Activated naive CD8-positive, alpha-beta T cell treated with anti-CD3 and anti-CD28 coated beads for 36 hours (primary cell): ENCODE measurements at places on chromosomes 2 and 18.

DNA sequence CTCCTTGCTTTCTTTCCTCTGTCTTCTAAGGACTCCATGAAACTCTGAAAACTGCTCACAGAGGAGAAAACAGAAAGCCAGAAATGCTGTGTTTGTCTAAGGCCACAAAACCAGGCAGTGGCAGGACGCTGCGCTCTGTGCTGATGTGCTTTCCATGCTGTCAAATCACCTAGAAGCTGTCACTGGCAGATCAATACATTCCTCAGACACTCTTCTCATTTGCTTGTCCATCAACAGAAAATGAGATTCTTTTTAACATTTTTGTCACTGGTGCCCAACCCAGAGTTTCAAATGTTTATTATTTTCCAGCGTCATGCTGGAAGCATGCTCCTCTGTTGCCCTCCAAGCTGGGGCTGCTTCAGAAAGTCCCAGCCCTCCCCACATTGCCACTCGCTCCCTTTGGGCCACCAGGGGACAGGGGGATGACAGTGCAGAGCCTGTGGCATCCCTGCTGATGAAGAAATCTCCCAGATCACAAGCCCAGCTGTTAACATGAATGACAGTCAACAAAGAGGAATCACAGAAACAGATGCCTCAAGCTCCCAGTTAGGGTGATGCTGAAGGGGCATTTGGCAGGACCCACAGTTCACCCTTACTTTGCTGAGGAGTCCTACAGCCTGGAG, 117.5 kb upstream of the MEIS1 start:
- no peak for DNase-seq

DNA sequence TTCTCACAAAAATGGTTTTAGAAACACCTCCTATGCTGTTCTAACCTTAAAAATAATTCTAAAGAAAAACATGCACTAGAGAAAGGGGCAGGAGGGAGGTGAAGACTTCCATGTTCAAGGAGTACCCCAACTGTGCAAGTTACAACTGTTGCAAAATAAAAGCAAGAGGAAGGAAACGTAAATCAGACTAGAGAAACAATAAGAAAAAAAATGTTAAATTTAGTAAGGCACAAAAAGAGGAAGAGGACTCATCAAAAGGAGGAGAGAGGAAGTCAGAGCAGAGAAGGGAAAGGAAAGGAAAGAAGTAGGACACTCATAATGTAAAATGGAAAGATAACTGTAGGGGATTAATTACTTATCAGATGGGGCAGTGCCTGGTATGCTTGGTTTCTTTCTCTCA, 34.1 kb downstream of the RAPH1 start:
- DNase-seq, result no peak

DNA sequence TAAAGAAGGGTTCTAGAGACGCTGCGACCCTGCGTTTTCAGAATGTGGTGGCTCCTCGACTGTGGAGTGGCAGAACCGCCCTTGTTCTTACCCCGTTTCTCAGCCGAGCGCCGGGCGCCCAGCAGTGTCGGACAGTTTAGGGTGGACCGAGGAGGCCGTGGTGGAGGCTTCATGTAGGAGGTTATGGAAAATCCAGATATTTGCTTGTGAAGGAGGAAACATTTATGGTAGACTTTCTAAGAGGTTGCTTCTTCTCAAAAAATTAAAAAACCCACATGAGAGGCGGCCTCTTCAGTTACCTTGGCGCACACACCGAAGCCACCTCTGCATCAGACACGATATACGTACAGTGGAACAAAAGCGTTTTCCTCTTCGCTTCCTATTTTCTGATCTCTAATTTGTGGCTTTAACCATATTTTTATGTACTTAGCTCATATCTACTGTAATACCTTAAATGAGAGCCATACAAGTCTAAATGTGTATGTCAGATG, 120.8 kb downstream of the NFATC1 start:
- DNase-seq, result no peak

- DNase-seq, result no peak
Observed at GRCh38 chr2:42838133-42838532, 45.8 kb upstream of the HAAO start.

- DNase-seq, result no peak
Observed at GRCh38 chr2:22996911-22997310, 388.1 kb upstream of the KLHL29 start.

- DNase-seq, result no peak
Observed at GRCh38 chr2:235592836-235593235, 99.0 kb downstream of the AGAP1 start.

GRCh38 chr2:104501342-104501741, 352.6 kb upstream of the POU3F3 start:
- no peak for DNase-seq

DNA sequence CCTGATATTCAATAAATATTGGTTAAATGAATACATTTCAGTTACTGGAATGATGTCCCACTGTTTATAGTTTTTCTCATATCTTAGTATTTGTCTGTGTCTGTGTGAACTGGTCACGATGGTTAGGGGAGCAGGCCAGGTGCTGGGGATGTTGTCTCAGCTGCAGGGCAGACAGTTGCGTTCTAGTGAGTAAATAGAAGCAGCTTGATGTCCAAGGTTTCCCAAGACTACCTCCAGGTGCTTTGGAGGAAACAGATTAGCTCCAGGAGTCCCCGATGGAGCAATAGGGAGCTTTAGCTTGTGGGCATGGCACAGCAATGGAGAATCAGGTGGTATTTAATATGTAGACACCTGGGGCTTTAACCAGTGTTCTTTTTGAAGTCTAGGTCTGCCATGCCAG, 75.5 kb downstream of the GULP1 start:
- DNase-seq, result no peak

DNA sequence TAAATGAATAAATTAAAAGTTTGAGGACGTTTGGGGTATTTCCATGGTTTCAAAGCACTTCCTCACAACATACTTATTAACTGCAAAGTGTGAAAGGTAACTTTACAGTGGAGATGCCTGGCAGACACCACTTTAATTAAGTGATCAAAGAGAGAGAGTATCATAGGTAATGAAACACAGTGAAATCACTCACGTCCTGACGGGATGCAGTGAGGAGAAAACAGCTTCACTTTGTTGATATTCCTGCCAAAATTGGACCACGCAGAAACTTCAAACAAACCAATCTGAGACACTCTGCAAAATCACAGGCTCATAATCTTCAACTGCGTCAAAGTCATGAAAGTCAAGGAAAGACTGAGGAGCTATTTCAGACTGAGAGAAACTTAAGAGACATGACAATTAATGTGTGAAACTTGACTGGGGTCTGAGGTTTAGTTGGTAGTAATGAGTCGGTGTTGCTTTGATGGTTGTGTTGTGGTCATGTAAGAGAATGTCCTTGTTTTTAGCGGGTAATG, 66.0 kb upstream of the ITGB6 start:
- peak; percentile 21 for DNase-seq

DNA sequence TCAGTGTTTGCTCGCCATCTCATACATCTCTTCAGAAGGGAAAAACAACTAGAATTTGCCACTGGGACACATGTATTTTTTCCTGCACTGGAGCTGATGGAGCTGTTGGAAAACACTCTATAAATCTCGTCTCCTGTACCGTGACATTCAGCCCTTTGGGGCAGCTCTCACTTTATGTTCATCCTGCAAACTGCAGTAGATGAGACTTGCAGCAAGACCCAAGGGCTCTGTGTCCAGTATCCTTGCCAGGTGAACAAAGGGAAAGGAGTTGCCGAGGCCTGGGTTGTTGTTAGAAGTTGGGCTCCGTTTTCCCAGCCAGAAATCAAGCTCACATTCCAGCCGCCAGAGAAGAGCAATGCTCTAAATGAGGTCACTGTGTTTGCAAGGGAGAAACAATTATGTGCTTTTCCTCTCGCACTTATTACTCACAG, 285.1 kb downstream of the SLC4A3 start:
- DNase-seq, result no peak

- no peak for DNase-seq
Observed at GRCh38 chr18:76018210-76018609, 476.8 kb downstream of the ZNF516 start.

DNA sequence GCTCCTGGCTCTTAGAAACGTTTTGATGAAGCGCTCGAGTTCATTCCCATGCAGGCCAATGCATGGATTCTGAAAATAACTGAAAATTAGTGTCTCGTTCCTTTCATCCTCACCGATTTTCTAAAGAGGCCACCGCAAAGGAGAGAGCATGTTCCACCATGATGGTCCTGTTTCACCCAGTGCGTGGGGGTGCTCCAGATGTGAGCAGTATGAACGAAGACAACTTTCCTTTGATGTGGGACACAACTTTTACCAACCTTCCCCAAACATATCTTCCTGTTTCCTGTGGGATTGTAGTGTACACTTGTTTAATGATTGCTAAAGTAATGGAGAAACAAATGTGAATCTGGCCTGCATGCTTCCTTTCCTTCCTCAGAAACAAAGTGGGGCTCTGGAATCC, 114.5 kb downstream of the PRPF40A start:
- DNase-seq, result no peak

GRCh38 chr18:75525331-75525730, 97.8 kb upstream of the SMIM21 start:
- no peak for DNase-seq

GRCh38 chr2:28594332-28595108, 98.7 kb downstream of the PLB1 start:
- peak; percentile 77 for DNase-seq
